Spleen (tissue), 13 donors: ENCODE measurements at places on chromosomes 11 and 22. TPM values are rescaled to one million over a fixed set of nuclear protein-coding genes. Genes with fewer than 3 reads are reported as not detected.
A peak's percentile ranks its signal among the peaks of the same experiment; 100 is the strongest.

The OR52N4 gene
- 1.7 TPM for total RNA-seq

GRCh38 chr11:78371221-78371891, 46.3 kb downstream of the GAB2 start:
- no peak overlapping the region for H3K4me3 ChIP-seq
- H3K4me1 ChIP-seq: no peaks in the 10 kb centered on the region

The USH1C gene
- total RNA-seq: not detected

GRCh38 chr11:95571718-95572260, 217.8 kb downstream of the FAM76B start:
- no peaks in the 10 kb centered on the region for H3K4me1 ChIP-seq
- no peaks in the 10 kb centered on the region for H3K36me3 ChIP-seq
- H3K27ac ChIP-seq: no peak overlapping the region
- H3K27me3 ChIP-seq: no peaks in the 10 kb centered on the region
- no peak overlapping the region for H3K4me3 ChIP-seq

- no peaks in the 10 kb centered on the region for H3K36me3 ChIP-seq
- peaks cover 37% of the 10 kb centered on the region for H3K27me3 ChIP-seq
- no peak overlapping the region for H3K27ac ChIP-seq
- H3K4me3 ChIP-seq: no peak overlapping the region
Measured at GRCh38 chr11:76684516-76684915, 14.0 kb upstream of the LRRC32 start.

- peaks cover 17% of the 10 kb centered on the region for H3K4me1 ChIP-seq
- DNase-seq: peak; percentile 57
- H3K27ac ChIP-seq: no peak overlapping the region
- H3K27me3 ChIP-seq: no peaks in the 10 kb centered on the region
- H3K36me3 ChIP-seq: no peaks in the 10 kb centered on the region
Measured at GRCh38 chr11:69377953-69378302, 84.0 kb downstream of the MYEOV start.

DNA sequence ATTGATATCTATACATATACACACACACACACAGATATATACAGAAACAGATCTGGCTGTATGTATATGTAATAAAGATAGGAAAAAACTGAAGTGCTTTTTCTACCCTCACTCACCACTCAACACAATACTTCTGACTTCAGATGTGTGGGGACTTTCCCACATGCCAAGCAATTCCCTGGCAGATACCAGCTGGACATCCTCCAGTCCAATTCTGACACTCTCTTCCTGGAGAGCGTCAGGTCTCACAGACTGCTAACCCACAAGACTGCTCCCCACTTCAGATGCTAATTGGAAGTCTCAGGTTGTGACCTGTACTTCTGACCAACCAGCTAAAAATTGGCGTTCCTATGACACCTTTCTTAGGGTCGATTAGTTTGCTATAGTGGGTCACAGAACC, 140.6 kb downstream of the ATG16L2 start:
- H3K4me1 ChIP-seq: peaks cover 66% of the 10 kb centered on the region
- H3K4me3 ChIP-seq: no peak overlapping the region
- DNase-seq: no peak
- H3K27ac ChIP-seq: no peak overlapping the region

The CD82 gene
- 131 TPM for total RNA-seq

DNA sequence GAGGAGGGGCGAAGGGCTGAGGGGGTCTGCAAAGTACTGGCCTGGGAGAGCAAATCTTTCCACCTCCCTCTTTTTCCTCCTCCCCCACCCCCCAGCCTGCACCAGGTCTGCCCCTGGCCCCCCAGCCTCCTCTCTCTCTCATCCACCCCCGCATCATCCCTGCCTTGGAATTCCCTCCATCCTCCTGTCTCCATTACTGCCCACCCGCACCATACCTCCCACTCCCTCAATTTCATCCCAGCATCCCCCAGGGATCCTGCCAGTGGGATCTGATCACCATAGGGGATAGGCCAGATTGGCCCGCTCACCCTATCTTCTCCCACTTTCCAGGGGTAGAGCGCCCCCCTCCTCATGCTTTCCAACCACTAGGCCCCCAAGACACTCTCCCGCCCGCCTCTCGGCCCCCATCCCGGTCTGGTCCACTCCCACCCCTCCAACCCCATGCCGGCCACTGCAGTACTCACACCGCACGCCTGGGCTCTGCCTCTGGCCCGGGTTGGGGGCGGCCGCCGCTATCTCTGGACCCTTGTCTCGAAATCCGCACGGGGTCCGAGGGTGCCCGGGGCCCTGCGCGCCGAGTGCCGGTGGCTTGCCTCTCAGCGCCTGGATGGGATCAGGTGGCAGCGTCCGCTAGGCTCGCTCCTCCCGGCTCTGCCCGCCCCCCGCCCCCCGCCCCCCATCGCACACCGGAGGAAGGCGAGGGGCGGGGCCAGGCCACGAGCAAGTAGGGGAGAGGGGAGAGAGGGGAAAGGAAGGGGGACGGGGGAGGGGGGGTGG, at the start of gene GAL3ST3:
Gene GAL3ST3, minus strand, starts transcription at position 615 of the 777 bp plus-strand sequence. CDS start 3,746 bp downstream, outside the sequence.
- H3K4me1 ChIP-seq: peaks cover 43% of the 10 kb centered on the region
- no peak within 1 kb of the TSS for H3K4me3 ChIP-seq
- H3K27me3 ChIP-seq: no peaks in the 10 kb centered on the region
- no peak within 1 kb of the TSS for H3K27ac ChIP-seq
- peak; percentile 72 for DNase-seq
- H3K36me3 ChIP-seq: peaks cover 6% of the 10 kb centered on the region

DNA sequence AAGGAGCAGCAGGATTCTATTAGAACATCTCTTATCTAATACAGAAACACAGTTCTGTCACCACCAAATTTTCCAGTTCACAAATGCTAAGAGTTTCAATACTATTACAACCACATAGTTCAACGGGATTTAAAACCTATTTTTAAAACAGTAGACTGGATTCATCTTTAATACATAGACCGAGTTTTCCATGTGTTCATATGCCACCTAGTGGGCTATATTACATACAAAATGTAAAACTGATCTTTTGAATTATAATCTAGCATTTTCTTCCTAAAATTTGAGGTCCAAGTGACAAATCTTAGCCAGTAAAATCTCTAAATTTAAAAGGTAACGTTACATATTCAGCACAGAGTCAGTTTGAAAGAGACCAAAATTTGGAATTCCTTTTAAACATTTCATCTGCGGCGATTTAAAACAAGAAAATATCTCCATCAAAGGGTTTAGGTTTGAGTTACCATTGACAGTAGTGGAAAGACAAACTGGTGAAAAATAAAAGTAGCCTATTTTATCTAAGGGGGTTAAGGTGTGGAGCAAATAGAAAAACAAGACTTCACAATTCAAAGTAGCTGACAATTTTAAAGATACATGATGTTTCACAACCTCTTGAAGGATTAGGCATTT, 269.3 kb upstream of the MPPED2 start:
- H3K27me3 ChIP-seq: no peaks in the 10 kb centered on the region
- H3K4me1 ChIP-seq: no peaks in the 10 kb centered on the region
- DNase-seq: no peak
- H3K27ac ChIP-seq: no peak overlapping the region
- no peaks in the 10 kb centered on the region for H3K36me3 ChIP-seq
- H3K4me3 ChIP-seq: no peak overlapping the region

DNA sequence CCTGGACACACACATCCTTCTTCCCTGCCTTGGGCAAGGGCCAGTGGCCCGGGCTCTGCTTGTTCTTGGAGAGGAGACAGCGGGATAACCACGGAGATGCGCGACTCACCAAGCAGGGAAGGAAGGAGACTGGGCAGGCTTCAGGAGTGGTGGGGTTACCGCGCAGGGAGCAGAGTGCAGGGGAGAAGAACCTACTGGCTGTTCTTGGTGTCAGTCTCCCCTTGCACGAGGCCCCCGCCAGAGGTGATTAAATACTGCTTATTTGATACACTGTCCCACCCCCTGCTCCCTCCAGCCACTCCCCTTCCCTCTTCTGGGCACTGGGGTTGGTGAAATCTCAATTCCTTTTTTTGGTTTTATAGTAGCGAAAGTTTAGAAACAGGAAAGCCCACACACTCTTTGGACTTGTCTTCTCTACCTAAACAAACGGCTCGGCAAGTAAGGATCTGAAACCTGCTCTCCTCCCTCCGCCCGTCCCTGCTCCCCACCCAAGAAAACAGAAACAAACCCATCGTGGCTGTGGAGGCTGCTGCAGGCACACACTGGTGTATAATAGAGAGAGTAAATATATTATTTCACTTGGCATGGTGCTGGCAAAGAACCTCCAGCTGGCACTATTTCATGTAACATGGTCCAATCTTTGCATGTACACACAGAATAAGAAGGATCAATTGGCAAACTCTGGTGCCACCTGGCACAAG, 10.8 kb downstream of the LARGE2 start:
- peaks cover 72% of the 10 kb centered on the region for H3K4me1 ChIP-seq
- peak; percentile 86 for DNase-seq
- H3K36me3 ChIP-seq: peaks cover 3% of the 10 kb centered on the region
- H3K27ac ChIP-seq: peak overlapping the region; percentile 27
- no peaks in the 10 kb centered on the region for H3K27me3 ChIP-seq

The RASSF10 gene
- not detected for total RNA-seq
